ENCODE measurements at places on chromosomes 5 and 9. TPM values are rescaled to one million over a fixed set of nuclear protein-coding genes. Genes with fewer than 3 reads are reported as not detected.

Gene MLANA
- not detected for total RNA-seq

Gene KCNT1
- 15.0 TPM for total RNA-seq

Gene ANXA6
- 133 TPM for total RNA-seq

Gene SURF4
- 69.4 TPM for total RNA-seq

Gene MARVELD2
- total RNA-seq, result 0.25 TPM

Gene CDK5RAP2
- 82.2 TPM for total RNA-seq

DNA sequence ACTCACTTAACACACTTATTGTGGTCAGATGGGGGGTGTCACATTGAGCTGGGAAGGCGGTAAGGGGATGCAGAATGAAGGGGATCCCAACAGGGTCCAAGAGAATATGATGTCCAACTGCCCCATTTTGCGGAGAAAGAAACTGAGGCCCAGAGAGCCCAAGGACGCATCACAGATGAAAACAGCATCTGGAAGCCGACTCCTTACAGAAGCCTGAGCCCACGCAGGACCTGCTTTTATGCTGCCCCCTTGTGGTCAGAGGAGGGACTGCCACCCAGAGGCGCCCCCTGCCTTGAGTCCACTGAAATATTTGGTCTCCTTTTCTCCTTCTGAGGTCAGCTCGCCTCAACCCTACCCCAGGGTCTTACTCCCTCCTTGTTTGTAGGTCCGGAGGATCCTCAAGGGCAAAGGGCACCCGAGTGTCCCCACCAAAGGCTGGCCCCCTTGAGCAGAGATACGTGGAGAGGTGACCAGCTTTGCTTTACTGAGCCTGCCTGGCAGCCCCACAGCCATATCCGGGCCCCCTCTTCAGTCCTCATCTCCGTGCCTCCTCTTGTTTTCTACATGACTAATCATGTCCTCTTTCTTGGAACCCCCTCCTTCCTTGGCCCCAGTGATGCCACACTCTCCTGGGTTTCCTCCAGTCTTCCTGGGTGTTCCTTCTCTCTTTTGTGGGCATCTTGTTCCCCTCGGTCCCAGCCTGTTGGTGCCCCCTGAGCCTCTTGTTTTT is 30.0 kb upstream of the TTLL11 start:
- peak; percentile 85 for DNase-seq

DNA sequence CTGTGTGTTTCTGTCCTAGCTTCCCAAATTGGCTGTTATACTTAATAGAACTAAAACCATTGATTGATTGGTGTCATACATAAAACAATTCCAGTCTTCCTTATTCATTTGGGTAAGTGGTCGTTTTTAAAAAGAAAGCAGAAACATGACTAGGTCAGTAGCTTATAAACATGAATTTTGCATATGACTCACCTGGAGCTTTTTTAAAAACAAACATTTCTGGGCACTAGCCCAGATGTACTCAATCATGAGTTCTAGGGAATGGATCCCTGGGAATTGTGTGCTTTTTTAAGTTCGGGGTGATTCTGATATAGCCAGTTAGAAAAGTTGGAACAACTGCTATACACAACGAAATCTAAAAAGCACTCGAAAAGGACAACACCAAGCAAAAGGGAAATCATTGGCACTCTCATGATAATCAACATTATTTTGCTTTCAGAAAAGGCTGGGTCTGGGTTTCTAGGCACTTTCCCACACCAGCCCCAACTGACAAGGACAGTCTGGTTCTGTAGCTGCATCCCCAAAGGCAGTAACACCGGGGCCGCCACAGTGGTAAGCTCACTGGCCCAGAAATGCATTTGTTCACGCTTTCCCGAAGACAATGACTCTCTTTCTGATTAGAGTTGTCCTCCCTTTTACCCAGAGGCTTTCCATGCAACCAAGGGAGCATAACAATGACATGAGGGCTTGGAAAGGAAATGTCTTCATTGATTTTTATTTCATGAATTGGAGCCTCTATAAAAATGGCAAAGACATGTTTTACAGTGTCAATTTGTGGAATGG is 664.9 kb upstream of the WWC1 start:
- DNase-seq, result no peak

DNA sequence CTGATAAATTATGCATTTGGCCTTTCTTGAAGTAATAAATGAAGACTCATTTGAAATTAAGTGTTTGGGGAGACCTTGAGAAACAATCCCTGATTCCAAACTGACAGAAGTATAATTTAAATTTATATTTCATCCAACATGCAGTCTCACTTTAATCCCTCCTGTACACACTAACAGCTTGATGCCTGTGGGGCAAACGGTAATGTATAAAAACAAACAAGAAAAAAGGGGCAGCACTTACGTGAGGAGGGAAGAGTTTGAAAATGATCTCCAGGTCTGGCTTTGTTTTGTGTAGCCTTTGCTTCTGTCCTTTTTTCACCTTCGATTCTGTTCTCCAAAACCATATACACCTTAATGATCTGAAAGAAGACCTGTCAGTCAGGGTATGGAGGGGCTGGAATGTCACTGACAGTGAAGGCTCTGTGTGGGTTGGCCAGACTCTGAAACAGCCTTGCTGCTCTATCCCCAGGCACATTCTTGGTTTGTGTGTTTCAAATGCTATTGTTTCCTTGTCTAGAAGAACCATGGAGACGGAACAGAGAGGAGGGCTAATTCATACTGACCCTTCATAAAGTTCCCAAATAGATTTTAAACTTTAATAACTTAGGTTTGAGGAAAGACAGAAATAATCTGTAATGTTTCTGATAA is 338.2 kb upstream of the WWC1 start:
- DNase-seq, result no peak

DNA sequence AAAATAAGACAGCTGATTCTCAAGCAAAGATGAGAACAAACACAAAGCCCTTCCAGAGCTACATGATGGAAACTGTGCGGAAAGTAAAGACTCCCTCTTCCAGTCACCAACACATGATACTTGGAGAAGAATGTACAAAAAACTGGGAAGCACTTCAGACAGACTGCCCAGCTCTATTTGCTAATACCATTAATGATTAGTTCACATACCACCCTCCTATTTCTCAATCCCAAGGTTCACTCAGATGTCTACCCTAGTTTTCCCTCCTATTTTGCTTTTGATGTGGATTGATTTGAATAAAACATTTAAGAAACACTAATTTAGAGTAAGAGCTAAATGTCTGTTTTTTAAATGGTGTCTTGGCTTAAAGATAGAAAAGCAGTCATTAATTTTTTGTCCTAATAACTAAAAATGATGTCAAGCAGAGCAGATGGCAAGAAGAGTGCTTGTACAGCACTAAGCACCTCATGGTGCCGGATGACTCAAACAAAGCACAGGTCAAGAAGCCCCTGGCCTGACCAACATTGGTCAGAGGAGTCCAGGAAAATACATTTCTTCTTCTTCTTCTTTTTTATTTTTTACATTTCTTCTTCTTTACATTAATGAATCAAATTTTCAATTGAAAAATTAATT is 639.4 kb downstream of the PDE4D start:
- no peak for DNase-seq

GRCh38 chr5:67267512-67268216 is 71.1 kb upstream of the CD180 start:
- peak; percentile 71 for DNase-seq

DNA sequence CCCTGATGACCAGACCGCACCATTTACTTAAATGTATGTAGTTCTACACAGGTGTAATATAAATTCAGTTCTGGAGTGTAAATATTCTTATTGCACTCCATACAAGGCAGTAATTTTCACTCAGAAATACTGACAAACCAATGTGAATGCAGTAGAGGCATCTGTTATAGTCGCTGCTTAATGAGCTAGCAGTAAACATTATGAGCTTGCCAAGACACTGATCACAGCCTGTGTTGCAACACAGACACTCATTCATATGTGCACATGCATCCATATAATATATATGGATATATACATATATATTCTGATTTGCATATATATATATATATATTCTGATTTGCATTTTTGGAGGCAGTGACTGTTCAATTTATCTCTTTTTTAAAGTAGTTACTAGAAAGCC is 435.1 kb upstream of the ST8SIA4 start:
- DNase-seq, result no peak

DNA sequence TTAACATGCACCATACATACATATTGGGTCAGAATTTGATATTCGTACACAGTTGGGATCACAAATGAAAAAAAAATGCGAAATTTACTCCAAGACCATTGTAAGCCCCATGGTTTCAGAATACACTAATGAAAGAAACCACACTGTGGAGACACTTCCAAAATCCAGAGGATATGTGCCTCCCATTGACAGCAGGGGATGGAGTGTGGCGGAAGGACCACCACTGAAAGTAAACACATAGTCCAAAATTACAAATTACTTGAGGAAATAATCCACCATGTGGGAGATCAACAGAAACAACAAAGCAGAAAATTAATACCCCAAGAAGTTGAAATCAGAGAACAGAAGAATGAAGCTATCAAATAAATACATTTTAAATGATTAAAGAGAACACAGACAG is 291.6 kb upstream of the PAPPA start:
- DNase-seq, result no peak

DNA sequence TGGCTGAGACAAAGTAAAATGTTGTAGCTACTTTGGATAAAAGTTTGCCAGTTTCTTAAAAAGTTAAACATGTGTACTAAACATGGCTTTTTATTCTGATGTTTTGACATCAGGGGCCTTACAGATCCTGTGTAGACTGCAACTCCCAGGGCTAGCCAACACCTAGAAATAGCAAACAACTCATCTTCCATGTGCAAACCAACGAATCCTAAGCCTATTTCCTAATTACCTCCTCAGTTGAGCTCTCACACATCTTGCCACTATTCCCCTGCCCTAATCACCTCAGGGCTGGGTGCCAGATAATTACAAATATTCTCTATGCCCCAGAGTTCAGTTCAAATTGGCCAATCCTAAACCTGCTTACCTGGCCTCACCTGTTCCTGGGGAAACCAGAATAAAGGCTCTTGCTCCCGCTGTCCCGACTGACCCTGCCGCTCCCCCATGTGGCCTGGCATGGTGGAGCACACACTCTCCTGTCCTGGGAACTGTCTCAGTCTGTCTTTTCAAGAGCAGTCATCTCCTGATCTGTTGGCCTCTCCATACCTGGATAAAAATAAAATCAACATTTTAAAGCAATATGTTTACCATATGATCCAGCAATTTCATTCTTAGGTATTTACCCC is 37.1 kb upstream of the FAM169A start:
- no peak for DNase-seq

DNA sequence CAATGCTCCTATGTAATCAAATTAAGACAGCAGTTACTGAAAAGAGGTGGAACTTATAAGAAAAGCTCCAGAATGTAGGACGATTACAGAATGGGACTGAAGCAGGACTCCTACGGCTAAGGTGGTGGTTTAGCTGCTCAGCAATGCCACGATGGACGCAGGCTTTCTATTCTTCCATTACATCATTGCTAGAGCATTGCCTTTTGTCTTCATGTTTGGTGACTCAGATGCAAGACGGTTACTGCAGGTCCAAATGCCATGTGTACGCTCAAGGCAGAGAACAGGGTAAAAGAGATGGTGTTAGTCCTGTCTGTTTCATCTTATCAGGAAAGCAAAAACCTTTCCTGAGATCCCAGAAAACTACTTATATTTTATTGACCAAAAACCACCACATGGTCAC is 255.1 kb downstream of the ZSWIM6 start:
- no peak for DNase-seq

GRCh38 chr9:133718563-133719315 is 19.4 kb downstream of the SARDH start:
- DNase-seq, result no peak

GRCh38 chr5:167843881-167844572 is 447.4 kb upstream of the WWC1 start:
- no peak for DNase-seq

DNA sequence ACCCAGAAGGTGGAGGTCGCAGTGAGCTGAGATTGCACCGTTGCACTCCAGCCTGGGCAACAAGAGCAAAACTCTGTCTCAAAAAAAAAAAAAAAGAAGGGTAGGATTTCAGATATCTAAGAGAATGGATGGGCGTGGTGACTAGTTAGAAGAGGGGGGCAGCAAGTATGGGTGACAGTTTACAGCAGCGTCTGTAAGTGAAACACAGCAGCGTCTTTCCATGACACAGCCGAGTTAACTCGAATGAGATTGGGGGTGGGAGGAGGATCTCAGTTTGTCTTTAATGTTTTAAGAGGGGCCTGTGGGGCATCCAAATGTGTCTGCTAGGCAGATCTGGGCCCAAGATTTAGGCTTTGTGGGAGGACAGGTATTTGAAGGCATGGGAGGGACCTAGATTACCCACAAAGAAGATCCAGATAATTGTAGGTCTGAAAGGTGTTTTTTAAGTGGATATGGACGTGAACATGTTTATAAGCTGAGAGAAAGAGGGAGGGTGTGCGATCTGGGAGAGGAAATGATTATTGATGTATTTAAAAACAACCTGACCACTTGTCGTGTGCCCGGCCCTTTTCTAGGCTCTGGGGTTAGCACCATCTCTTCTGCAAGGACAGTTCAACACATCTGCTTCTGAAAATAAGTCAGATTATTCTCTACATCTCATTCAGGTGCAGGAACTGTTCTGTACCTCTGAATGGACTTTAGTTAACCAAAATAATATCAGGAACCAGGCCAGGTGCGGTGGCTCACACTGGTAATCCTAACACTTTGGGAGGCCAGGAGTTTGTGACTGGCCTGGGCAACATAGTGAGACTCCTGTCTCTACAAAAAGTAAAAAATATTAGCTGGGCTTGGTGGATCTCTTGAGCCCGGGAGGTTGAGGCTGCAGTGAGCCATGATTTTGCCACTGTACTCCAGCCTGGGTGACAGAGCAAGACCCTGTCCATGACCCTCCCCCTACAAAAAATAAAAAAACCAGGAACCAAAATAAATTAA is 2.5 kb downstream of the CEP78 start:
- DNase-seq, result no peak

DNA sequence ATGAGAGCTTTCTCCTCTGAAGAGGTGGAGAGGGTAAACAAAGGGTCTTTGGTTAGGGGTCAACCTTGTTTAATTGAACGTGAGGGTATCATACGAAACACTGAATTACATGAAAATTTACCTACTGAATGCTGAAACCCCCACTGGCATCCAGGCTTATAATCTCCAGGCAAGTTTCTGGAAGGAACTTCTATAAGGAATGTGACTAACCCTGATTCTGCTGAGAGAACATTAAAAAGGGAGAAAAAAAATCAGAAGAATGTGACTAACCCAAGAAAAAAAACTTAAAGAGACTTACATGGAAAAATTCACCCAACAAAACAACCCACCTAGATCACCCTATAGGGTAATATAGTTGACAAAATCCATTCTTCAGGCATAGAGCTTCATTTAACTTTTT is 55.5 kb downstream of the APC start:
- DNase-seq, result no peak

DNA sequence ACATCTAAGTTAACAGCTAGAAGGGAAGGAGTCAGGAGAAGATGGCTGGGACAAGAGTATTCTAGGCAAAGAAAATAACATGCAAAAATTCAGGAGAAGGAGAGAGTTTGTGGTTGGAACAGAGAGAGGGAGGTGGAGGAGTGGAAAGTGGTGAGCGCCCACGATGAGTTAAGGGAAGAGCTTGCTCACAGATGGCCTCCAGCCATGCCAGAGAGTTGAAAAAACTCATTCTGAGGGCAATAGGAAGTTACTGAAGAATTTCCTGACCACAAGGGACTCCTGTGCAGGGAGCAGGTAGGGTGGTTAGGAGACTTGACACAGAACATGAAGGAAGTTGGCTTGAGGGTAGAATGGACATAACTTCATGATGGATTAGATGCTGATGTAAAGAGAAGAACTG is 159.7 kb downstream of the DOCK2 start:
- DNase-seq, result no peak

Measured in psoas muscle (tissue), 8 donors.